Left lung (tissue), 14 donors: ENCODE measurements at places on chromosomes 2 and 18. TPM values are rescaled to one million over a fixed set of nuclear protein-coding genes. Genes with fewer than 3 reads are reported as not detected.
A peak's percentile ranks its signal among the peaks of the same experiment; 100 is the strongest.

- H3K4me1 ChIP-seq, result no peaks in the 10 kb centered on the region
- no peak overlapping the region for H3K4me3 ChIP-seq
- no peak overlapping the region for H3K27ac ChIP-seq
- H3K27me3 ChIP-seq, result no peaks in the 10 kb centered on the region
- H3K36me3 ChIP-seq, result no peaks in the 10 kb centered on the region
Observed at GRCh38 chr2:105597806-105598803, 146.6 kb upstream of the NCK2 start.

PCARE gene
- 0.23 TPM for total RNA-seq

DNA sequence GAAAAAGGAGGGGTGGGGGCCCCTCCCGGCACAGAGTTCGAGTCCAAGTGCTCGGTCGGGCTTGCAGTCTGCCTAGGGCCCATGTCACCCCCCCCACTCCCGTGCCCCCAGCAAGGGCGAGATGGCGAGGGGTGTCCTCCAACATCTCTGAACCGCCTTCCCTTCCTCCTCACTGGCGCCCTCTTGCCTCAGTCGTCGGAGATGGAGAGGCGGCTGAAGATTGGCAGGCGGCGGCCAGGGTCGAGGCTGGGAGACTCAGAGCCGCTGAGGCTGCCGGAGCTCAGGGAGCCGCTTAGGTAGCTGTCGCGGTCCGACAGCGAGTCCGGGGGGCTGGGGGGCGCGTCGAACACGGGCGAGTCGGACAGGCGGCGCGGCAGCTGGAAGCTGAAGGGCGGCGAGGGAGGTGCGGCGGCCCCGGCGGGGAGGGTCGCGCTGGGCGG lies 2.3 kb downstream of the ZFP36L2 start:
- peak; percentile 76 for DNase-seq
- H3K36me3 ChIP-seq, result no peaks in the 10 kb centered on the region
- no peaks in the 10 kb centered on the region for H3K27me3 ChIP-seq
- peak overlapping the region; percentile 99 for H3K27ac ChIP-seq
- H3K4me1 ChIP-seq, result peaks cover 33% of the 10 kb centered on the region

- no peaks in the 10 kb centered on the region for H3K27me3 ChIP-seq
- H3K36me3 ChIP-seq, result no peaks in the 10 kb centered on the region
- DNase-seq, result no peak
- H3K27ac ChIP-seq, result no peak overlapping the region
- H3K4me3 ChIP-seq, result no peak overlapping the region
- H3K4me1 ChIP-seq, result no peaks in the 10 kb centered on the region
Observed at GRCh38 chr18:63140038-63140450, 179.5 kb downstream of the BCL2 start.

DNA sequence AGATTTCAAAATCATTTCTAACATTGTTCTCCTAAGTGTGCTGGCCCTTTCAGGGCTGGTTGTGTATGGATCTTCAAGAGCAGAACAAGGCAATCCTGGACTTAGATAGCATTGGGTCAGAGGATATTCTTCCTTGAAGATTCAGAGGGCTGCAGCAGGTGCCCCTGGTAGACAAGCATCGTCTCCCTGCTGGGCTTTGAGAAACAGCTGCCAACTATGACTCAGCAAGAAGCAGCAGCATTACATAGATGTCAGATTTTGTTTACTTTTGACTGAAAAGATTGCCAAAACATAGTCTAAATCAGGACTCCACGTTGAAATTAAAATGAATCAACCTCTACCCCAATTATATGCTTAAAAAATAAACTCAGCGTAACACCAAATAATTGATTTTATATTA lies 618.8 kb downstream of the SOCS6 start:
- H3K27ac ChIP-seq, result no peak overlapping the region
- H3K27me3 ChIP-seq, result no peaks in the 10 kb centered on the region
- no peak for DNase-seq
- no peak overlapping the region for H3K4me3 ChIP-seq
- no peaks in the 10 kb centered on the region for H3K36me3 ChIP-seq
- H3K4me1 ChIP-seq, result no peaks in the 10 kb centered on the region

DNA sequence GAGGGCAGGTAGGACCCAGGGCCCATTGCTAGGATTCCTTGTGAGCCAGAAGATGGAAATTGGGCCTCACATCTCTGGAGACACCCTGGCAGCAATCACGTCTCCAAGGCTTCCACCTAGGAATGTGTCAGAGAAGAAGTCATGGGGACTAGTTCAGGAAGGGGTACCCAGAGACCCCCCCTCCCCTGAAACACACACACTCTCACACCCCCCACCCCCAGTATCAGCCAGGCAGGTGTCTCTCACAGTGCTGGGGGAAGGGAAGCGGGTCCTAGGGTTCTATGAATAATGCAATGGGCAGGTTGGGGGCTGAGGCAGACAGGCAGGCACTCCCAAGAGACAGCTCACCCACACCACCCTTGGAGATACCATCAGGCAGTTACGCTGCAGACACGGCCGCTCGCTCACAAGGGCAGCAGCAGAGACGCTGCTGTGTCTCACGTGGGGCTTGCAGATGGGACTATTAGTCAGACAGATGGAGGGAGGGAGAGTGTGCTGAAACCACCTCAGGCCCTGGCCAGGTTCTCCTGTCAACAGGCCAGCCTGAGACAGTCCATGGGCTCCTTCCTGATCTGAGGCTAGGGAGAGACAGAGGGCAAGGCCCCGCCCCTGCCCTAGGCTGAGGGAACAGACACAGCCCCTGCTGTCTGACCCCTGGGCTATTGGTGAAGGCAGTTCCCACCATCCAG lies 134.6 kb downstream of the CYP26B1 start:
- no peak overlapping the region for H3K4me3 ChIP-seq
- no peaks in the 10 kb centered on the region for H3K4me1 ChIP-seq
- DNase-seq, result no peak
- H3K27me3 ChIP-seq, result peaks cover 6% of the 10 kb centered on the region

GRCh38 chr2:40955635-40956034 lies 503.7 kb upstream of the SLC8A1 start:
- H3K4me3 ChIP-seq, result no peak overlapping the region
- H3K4me1 ChIP-seq, result no peaks in the 10 kb centered on the region
- H3K27ac ChIP-seq, result no peak overlapping the region

GRCh38 chr2:230267556-230267955 lies 42.0 kb downstream of the SP140 start:
- no peak for DNase-seq
- no peak overlapping the region for H3K27ac ChIP-seq
- H3K4me3 ChIP-seq, result no peak overlapping the region
- H3K36me3 ChIP-seq, result no peaks in the 10 kb centered on the region
- no peaks in the 10 kb centered on the region for H3K27me3 ChIP-seq

DNAJC5G gene
- total RNA-seq, result not detected

DNA sequence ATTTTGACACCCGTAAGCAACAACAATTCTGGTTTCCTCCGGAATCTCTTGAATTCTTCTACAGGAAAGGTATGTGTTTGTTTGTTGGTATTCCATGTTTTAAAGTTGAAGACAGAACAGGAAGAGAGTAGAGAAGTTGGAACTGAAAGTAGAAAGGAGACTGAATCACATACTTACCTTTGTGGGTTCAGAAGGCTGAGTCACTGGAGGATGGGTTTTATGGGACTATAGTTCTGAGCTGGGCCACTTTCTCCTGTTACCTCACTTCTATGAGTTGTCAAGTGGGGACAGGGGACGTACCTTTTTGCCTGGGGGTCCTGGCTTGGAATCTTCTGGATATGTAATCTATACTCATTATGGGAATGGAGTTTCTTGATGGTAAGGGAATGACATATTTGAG lies 40.9 kb downstream of the KDM3A start:
- H3K27ac ChIP-seq, result peak overlapping the region; percentile 7
- H3K4me1 ChIP-seq, result peaks cover 14% of the 10 kb centered on the region
- no peak for DNase-seq
- peaks cover 96% of the 10 kb centered on the region for H3K36me3 ChIP-seq
- H3K27me3 ChIP-seq, result no peaks in the 10 kb centered on the region

DNA sequence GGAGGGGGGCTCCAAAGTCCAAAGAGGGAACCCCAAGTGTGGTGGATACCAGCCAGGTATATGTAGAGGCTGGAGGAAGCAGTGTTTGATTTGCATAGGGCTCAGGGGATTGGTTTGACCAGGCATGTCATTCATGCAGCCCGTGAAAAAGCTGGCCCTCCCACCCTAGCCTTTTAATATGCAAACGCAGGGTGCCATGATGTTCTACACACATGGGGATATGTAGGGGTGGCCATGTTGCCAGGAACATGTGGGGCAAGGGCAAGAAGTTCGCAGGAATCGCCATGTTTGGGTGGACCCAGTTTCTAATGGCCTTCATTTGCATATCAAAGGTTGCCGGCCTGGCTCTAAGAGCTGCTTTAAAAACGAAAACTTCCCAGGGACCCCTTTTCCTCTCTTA lies 33.6 kb downstream of the B3GNT7 start:
- no peak overlapping the region for H3K4me3 ChIP-seq
- H3K4me1 ChIP-seq, result no peaks in the 10 kb centered on the region
- DNase-seq, result no peak
- no peaks in the 10 kb centered on the region for H3K36me3 ChIP-seq
- H3K27ac ChIP-seq, result no peak overlapping the region
- no peaks in the 10 kb centered on the region for H3K27me3 ChIP-seq

GRCh38 chr2:100733391-100734187 lies 86.3 kb upstream of the NPAS2 start:
- no peaks in the 10 kb centered on the region for H3K27me3 ChIP-seq
- H3K4me3 ChIP-seq, result no peak overlapping the region
- H3K27ac ChIP-seq, result no peak overlapping the region
- no peaks in the 10 kb centered on the region for H3K36me3 ChIP-seq
- H3K4me1 ChIP-seq, result no peaks in the 10 kb centered on the region
- DNase-seq, result no peak

ST8SIA3 gene
- total RNA-seq, result not detected

- DNase-seq, result no peak
- H3K27ac ChIP-seq, result no peak overlapping the region
- H3K36me3 ChIP-seq, result peaks cover 69% of the 10 kb centered on the region
- H3K4me3 ChIP-seq, result no peak overlapping the region
- peaks cover 9% of the 10 kb centered on the region for H3K4me1 ChIP-seq
- H3K27me3 ChIP-seq, result no peaks in the 10 kb centered on the region
Observed at GRCh38 chr2:197079832-197080555, 153.5 kb upstream of the PGAP1 start.

SPDYA gene
- total RNA-seq, result 0.65 TPM

GRCh38 chr18:10365021-10365500 lies 89.4 kb upstream of the APCDD1 start:
- H3K36me3 ChIP-seq, result no peaks in the 10 kb centered on the region
- no peak overlapping the region for H3K4me3 ChIP-seq
- H3K27me3 ChIP-seq, result no peaks in the 10 kb centered on the region

MREG gene
- 17.1 TPM for total RNA-seq

METTL4 gene
- 8.7 TPM for total RNA-seq

DNA sequence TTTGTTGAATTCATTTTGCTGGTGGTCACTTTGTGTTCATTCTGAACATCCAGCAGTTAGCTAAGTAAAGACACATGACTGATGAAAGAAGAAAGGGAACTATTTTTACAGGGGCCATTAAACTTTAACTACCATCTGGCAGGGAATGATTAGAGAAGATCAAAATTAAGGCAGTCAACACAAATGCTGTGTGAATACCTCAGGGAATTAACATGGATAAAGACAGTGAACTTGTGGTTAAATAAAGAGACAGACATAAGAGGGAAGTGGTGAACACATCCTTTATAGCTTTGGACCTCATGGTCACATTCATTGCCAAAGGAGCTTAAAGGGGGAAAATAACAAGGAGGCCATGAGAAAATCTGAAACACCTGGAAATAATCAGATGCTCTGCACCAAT lies 52.6 kb upstream of the ATP5MC3 start:
- no peak overlapping the region for H3K27ac ChIP-seq
- H3K4me3 ChIP-seq, result no peak overlapping the region
- no peaks in the 10 kb centered on the region for H3K4me1 ChIP-seq

DNA sequence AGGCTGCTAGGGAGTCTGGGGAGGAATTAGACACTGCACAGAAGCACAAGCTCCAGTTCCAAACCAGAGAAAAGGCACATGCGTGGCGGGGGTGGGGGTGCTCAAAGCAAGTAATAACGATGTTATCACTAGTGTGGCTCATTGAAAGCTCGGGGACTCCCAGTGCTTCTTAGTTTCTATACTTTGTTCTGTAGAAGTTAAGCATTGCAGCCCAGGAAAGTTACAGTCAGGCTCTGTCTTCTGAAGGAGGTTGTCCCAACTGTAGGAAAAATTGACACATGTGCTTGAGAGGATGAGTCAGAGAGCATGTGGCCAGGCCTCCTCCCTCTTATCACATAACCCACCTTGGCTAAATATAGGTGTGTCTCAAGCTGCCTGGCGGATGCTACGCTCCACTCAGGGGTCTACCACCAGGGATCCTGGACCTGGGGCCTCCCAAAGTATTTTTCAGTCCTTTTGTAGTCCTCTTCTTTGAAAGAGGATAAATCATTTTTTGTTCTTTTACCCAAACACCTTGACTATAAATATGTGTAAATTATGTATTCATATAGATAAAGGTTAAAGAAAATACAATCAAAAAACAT lies 3.8 kb downstream of the GALNT5 start:
- no peaks in the 10 kb centered on the region for H3K36me3 ChIP-seq
- H3K27ac ChIP-seq, result peak overlapping the region; percentile 65
- no peaks in the 10 kb centered on the region for H3K27me3 ChIP-seq
- DNase-seq, result peak; percentile 40

- no peaks in the 10 kb centered on the region for H3K36me3 ChIP-seq
- H3K27me3 ChIP-seq, result peaks cover 85% of the 10 kb centered on the region
- no peak overlapping the region for H3K4me3 ChIP-seq
- DNase-seq, result no peak
- no peak overlapping the region for H3K27ac ChIP-seq
Observed at GRCh38 chr2:44943693-44944101, 2.2 kb downstream of the SIX3 start.

GRCh38 chr2:234676783-234677450 lies 180.0 kb upstream of the ARL4C start:
- DNase-seq, result no peak
- H3K36me3 ChIP-seq, result no peaks in the 10 kb centered on the region
- H3K27ac ChIP-seq, result no peak overlapping the region
- no peaks in the 10 kb centered on the region for H3K27me3 ChIP-seq
- no peak overlapping the region for H3K4me3 ChIP-seq

DNA sequence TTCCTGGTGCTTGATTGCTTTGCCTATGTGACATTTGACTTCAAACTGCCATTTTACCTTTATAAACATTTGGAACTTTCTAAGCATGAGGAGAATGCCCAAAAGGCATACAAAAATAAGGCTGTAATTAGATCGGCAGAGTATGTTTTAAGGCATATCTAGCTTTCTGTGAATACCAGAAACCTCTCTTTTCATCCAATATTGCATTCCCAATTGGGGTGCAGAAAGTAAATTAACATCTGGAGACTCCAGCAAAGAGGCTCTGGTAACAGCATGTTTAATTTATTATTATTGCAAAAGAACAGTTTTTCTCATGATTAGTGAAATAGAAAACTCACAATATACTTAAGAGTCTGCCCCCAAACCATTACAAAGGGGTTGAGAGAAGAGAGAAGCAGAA lies 32.1 kb downstream of the FRZB start:
- H3K4me3 ChIP-seq, result no peak overlapping the region
- no peaks in the 10 kb centered on the region for H3K4me1 ChIP-seq
- no peaks in the 10 kb centered on the region for H3K27me3 ChIP-seq
- H3K27ac ChIP-seq, result no peak overlapping the region
- no peak for DNase-seq
